Fibroblast of the conjunctiva (primary cell): ENCODE measurements at places on chromosomes 1 and 21.

DNA sequence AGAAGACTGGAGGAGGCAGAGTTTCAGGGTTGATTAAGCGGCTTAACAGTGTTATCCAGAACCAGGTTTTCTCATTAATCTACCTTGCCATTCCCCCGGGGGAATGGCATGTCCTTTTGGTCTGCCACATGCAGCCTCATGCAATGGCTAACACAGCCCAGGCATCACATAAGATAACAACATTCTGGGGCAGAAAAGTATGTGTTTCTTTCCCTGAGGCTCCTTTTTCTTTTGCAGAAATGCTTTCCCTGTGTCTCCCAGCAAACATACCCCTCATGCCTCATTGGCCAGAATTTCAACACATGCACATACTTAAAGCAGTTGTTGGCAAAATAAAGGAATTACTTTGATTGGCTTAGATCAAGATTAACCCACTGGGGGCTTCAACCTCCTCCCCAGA lies 98.6 kb downstream of the OMA1 start:
- DNase-seq: no peak

DNA sequence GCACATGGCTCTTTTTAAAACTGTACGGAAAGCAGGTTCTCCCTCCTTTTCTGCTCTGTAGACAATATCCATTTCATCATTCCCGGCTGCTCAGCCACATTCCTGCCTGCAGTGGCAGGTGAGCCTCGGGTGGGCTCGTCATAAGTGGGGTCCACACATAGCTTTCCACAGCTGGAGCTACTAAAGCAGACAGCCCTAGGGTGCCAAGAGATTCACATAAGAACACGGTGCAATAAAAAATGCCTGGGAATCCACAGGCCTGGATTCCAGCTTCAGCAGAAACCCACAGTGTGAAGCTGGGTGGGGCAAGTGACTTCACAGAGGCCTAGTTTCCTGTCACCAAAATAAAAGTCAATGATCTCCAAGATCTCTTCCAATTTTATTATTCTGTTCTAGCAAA lies 96.4 kb downstream of the MIS18A start:
- DNase-seq: no peak

DNA sequence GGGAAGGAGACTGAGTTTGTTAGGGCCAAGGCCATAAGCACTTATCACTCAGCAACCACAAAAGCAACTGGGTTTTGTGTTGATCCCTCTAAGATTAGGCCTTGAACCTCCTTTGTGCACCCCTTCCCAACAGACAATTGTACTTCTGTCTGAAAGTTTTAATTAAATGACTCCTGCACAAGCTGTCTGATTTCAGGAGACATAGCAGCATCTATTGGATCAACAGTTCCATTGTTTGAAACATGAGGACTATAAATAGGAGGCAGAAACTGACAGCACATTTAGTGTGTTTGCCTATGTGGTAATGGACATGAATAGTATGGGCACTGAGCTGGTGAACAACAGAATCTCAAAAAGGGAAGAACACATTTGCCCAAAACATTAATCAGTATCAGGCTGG lies 167.3 kb upstream of the KCNJ6 start:
- no peak for DNase-seq

DNA sequence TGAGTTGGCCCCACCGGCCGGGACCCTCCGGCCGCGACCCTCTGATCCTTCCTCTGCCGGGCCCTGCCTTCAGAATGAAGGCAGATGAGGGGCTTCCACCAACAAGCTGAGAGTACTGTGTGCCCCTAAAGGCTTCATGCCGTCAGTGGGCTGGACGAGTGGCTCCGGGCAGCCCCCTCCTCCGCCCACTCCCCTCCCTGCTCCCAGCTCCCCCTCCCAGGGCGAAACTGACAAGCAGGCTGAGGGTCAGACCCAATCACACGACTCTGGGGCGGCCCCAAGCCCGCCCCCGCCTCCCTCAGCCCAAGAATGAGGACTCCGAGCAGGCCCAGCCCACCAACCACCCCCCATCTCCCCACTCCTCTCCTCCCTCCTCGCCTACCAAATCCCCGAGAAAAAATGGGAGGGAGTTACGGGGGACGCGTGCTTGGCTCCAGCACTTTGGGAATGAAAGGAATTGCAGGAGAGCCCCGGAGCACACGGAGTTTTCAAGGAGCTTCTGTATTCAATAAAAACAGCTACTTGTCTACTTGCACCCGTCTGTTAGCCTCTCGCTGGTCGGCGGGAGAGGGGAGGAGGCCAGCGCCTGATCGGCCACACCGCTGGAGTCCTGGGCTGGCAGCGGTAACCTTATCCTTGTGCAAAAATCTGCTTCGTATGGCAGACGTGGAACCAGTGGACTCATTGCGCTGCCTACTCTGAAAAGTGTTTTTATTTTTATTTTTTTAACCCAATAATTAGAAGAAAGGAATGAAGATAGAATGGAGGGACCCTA lies at the start of gene COL11A1:
Gene COL11A1 (minus strand): TSS at position 147 of the 775 bp plus-strand sequence. CDS start 344 bp downstream, outside the sequence.
- DNase-seq: peak; percentile 45

- DNase-seq: no peak
Observed at GRCh38 chr1:109275706-109276345, 7.1 kb downstream of the PSRC1 start.

DNA sequence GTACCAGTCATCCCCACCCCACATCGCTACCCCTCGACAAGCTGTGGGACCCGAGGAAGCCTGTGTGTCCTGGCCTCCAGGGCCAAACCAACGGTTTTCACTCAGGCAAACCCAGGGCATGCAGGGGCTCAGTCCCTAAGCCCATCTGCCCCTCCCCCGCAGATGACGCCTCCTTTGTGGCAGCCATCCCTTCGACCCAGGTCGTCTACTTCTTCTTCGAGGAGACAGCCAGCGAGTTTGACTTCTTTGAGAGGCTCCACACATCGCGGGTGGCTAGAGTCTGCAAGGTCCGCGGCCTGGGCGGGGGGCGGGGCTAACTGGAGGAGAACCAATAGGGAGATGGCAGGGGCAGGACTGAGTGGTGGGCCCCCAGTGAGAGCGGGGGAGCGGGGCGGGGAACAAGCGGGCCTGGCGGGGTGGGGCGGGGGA lies 7.4 kb downstream of the SEMA4A start:
- no peak for DNase-seq

DNA sequence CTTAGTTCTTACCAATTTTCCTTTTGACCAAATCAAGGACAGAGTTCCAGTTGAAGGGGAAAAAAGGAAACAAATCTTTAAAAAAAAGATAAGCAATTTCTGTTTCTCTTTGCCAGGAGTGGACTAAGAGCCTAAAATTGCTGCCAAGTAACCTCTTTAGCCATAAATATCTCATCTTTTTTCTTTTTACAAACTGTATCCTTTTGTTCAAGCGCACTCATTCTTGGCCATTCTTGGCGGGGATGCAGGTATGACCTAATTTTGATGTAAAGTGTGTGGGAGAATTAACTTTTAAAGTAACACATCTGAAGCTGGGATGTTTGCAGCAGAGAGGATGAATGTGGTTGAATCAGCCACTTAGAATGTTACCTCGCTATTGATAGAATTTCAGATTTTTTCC lies 13.4 kb upstream of the KIF1B start:
- no peak for DNase-seq

DNA sequence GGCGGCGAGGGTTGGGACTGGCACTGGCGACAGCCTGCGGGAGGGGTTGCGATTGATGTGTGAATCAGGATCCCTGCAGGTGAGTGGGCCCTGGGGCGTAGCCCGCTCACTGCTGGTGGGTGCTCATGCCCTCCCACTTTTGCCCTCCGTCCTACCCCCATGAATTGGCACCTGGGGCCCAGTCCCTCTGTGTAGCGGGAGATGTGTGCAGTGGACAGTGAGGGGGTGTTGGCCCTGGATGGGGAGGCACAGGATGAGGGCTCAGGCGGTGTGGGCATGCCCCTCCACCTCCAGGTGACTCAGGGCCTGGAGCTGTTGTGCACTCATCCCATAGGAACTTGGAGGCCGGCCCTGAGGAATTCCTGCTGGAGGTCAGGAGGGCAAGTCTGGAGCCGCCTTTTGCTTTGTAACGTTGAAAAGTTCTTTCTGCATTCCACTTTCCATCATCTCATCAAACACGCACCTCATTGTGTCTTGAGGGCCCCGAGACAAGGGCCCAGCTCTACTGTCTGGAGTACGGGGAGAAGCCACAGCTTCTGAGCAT lies 3.0 kb downstream of the PEAR1 start:
- no peak for DNase-seq

DNA sequence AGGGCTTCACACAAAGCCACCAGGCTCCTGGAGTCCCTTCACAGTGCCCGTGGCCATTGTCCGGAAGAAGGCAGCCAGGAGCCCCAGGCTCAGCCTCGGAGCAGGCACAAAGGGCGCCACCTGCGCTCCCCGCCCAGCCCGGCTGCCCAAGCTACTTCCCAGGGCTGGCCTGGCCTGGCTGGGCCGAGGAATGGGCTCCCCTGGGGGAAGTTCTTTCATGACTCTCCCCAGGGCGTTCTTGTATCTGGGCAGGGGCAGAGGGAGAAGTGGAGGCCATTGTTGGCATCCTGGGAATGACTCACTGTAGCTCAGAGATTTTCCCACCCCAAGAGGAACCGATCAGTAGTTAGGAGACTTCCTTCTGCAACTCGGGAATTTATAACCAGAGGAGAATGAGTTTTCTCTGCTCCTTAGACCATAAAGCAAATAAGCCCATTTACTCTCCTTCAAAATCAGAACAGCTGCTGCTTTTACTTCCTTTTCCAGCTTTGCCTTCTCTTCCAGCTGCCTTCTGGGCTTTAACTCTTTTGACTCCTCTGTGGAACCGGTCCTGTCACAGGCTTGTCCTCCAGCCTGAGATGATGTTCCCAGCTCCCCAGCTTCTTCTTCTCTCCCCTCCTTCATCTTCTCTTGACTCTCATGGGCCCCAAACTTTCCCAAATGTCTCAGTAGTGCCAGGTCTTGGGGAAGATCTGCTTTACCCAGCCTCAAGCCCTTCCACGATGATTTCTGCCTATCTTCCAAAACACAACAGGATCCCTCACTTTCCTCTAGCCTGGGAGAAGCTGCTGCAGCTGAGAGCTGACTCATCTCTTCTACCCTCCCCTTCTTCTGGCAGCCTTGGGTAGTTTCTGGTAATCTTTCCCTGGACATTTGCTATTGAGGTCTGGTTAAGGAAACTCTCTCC lies 118.7 kb upstream of the CD34 start:
- peak; percentile 56 for DNase-seq

- no peak for DNase-seq
Observed at GRCh38 chr1:75338616-75339483, 204.7 kb downstream of the LHX8 start.

GRCh38 chr1:15110867-15111230 lies 42.7 kb upstream of the TMEM51 start:
- no peak for DNase-seq
